ENCODE measurements at places on chromosomes 16 and 17. TPM values are rescaled to one million over a fixed set of nuclear protein-coding genes. Genes with fewer than 3 reads are reported as not detected.
A peak's percentile ranks its signal among the peaks of the same experiment; 100 is the strongest.

GRCh38 chr16:2825049-2825742 lies 4.9 kb upstream of the ZG16B start:
- DNase-seq, result no peak

GRCh38 chr17:1783271-1783670 lies 21.4 kb downstream of the SERPINF1 start:
- no peak for DNase-seq

DNA sequence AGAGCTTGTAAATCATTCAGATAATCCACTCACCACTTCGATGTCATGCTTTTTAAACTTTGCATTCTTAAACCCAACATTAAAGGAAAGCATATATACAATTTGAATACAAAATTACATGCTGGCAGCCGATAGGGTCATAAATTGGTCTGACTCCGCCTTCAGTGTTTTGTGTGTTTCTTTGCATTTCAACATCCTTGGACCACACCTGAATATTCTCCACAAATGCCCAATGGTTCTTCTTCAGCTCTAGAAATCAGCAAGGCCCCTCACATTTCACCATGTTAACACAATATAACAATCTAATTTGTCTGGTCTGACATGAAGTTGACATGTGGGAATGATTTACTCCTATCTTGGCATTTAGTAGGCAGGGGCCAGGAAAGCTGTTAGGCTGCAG lies 17.1 kb downstream of the SETD6 start:
- no peak for DNase-seq

DNA sequence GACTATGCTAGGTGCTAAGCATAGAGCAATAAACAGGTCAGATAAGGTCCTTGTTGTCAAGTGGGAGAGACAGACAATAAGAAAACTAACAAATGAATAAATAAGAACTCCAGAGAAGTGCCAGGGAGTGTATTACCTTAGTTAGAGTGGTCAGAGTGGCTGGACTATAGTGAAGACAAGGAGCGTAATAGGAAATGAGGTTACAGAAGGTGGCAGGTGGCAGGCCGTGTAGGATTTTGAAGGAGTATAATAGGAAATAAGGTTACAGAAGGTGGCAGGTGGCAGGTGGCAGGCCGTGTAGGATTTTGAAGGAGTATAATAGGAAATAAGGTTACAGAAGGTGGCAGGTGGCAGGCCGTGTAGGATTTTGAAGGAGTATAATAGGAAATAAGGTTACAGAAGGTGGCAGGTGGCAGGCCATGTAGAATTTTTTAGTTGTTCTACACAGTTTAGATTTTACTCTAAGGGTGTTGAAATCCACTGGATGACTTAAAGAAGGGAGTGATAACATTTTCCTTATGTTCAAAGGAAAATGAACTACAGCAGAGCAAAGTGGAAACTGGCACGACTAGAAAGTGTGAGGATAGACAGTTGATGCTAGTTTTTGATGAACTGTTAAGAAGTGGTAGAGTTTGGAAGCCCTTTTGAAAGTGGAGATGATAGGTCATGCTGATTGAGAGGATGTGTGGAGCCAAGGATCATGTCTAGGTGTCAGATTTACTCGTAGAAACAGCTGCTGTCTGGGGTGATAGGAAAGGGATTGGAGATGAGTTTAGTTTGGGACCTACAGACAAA lies 3.6 kb upstream of the KRTAP3-1 start:
- DNase-seq, result no peak

DNA sequence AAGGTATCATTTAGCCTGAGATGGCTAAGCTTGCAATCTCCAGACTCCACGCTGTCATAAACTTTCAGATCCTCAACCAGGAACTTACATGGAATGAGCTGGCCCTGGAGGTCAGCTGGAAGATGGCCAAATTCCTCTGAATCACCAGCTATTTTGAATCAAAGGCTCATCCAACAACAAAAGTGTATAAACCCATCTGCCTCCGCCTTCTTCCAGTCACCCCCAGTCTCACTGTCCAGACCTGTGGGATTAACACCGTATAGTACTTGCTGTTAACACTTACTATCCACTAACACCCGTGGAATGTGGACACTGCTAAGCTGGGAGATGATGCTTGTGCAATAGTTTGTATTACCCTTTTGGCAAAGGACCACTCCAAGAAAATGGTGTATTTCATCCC lies 1.9 kb upstream of the LCMT1 start:
- peak; percentile 97 for DNase-seq

Gene PRAC1
- not detected for total RNA-seq
